ENCODE measurements at places on chromosomes 5 and 9. TPM values are rescaled to one million over a fixed set of nuclear protein-coding genes. Genes with fewer than 3 reads are reported as not detected.

The PCDHGA3 gene
- 3.2 TPM for total RNA-seq

The COL15A1 gene
- 1.7 TPM for total RNA-seq

The TAL2 gene
- not detected for total RNA-seq

The ACTBL2 gene
- total RNA-seq: 0.97 TPM

The SLC2A8 gene
- 8.2 TPM for total RNA-seq

The TOR1A gene
- 43.8 TPM for total RNA-seq

The PMPCA gene
- 45.1 TPM for total RNA-seq

The CMBL gene
- 8.2 TPM for total RNA-seq

The FOXD4L6 gene
- under 0.01 TPM for total RNA-seq

The MAMDC2 gene
- total RNA-seq: 22.9 TPM

The RECK gene
- total RNA-seq: 32.8 TPM

The PTPRD gene
- total RNA-seq: 7.1 TPM

The UTP15 gene
- 30.7 TPM for total RNA-seq

The CDO1 gene
- 0.32 TPM for total RNA-seq

The CCDC112 gene
- total RNA-seq: 6.4 TPM

The FLT4 gene
- total RNA-seq: under 0.01 TPM

The TMEM171 gene
- total RNA-seq: 4.5 TPM

The RMI1 gene
- total RNA-seq: 7.8 TPM

The PCDHA11 gene
- under 0.01 TPM for total RNA-seq

The TSLP gene
- total RNA-seq: 0.43 TPM

The CBY3 gene
- total RNA-seq: not detected

The CCDC180 gene
- 3.0 TPM for total RNA-seq

The SLC6A3 gene
- total RNA-seq: not detected

The PHF24 gene
- not detected for total RNA-seq

The TAF11L5 gene
- total RNA-seq: not detected

The MCC gene
- total RNA-seq: 25.4 TPM

The WWC1 gene
- total RNA-seq: 2.2 TPM

The ARHGEF39 gene
- total RNA-seq: 0.97 TPM
